NAMALWA (cell line): ENCODE measurements at places on chromosomes 1 and 21.

DNA sequence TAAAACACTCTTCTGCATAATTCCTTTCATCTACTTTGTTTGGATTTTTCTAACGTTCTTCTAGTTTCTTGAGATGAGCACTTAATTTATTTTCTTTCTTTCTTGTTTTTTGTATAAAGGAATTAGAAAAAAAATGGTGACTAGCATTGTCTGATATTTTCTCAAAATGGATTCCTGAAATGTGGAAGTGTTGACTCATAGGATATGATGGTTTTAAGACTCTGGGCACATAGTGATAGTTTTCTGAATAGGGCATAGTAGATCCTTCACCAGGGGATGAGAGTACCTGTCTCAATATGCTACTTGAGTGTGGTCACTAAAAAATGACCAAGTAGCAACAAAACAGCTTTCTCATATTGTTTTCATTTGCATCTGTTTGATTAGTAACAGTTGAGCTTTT, 100.9 kb downstream of the PEX14 start:
- no peak for DNase-seq

GRCh38 chr1:30550365-30551220, 172.8 kb downstream of the MATN1 start:
- DNase-seq, result no peak

GRCh38 chr1:18955441-18956192, 859 bp downstream of the IFFO2 start:
- DNase-seq, result no peak

DNA sequence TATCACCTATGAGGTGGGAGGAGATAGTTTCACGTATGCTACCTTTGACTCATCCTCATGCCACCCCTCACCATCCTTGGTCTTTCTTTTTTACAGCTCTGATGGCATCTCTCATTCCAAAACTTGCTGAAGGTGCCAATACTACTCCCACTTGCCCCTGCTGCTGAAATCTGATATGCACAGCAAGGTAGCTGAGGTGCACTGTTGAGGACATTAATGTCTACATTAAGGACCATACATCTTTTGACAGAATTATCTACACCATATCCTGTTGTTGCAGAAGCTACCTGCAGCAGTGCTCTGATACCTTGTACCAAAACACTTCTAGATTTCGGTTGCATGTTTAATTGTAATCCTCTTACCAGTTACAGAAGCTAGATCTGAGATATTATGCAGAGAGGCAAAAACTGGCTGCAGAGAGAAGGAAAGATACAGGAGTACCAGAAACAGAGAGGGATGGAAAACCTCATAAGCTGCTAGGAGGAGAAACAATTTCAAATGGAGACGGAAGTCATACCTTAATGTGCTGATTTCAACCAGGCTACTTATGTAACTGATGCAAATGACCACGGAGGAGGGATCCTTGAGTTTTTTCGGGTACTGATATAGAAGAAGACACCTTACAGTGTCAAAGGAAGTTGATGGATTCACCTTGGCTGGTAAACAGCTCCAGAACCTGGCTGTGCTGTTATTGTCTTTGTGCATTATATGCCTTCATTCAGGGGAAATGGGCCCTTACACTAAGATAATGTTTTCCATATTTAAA, 19.3 kb upstream of the PTPRC start:
- peak; percentile 61 for DNase-seq

- DNase-seq, result no peak
Observed at GRCh38 chr1:18768086-18768485, 91.4 kb downstream of the TAS1R2 start.

GRCh38 chr21:42763581-42764442, 110.4 kb downstream of the PDE9A start:
- DNase-seq, result no peak

DNA sequence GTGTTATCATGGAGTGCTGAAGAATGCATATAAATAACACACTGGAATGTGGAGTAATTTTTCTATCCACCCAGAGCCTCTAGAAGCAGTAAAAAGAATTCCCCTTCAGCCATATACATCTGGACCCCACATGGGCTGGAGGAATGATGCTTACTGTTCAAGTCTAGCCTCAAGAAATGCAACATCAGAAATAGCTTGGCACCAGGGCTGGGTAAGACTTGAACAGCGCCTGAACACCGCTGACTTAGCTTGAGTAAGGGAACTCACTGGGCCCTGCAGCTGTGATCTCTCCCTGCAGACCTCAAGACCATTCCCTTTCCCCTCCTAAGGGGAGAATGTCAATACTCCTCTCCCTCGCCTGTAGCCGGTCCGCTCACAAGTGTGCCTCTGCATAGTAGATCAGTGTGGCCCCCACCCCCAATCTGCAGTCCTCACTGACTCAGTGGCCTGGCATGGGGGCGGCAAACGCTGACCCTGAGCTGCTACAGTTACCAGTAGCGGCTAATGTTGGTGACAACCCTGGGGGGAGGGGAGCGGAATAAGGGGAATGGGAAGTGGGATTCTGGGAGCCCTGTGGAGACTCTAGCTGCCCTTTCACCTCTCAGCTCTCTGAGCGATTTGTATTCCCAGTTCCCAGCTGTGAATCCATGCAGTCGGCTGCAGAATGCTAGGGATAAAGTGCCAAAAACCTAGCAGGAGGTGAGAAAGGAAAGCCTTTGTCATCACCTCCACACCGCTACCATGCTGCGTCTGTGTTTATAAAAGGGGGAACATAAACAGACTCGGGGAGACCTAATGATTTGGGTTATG, 483.9 kb downstream of the DISC1 start:
- no peak for DNase-seq

GRCh38 chr1:151991663-151992302, 1.9 kb downstream of the S100A10 start:
- DNase-seq, result no peak

- peak; percentile 5 for DNase-seq
Observed at GRCh38 chr1:96080925-96081324, 640.7 kb upstream of the PTBP2 start.

GRCh38 chr1:231460614-231461013, 38.5 kb upstream of the EGLN1 start:
- peak; percentile 7 for DNase-seq

DNA sequence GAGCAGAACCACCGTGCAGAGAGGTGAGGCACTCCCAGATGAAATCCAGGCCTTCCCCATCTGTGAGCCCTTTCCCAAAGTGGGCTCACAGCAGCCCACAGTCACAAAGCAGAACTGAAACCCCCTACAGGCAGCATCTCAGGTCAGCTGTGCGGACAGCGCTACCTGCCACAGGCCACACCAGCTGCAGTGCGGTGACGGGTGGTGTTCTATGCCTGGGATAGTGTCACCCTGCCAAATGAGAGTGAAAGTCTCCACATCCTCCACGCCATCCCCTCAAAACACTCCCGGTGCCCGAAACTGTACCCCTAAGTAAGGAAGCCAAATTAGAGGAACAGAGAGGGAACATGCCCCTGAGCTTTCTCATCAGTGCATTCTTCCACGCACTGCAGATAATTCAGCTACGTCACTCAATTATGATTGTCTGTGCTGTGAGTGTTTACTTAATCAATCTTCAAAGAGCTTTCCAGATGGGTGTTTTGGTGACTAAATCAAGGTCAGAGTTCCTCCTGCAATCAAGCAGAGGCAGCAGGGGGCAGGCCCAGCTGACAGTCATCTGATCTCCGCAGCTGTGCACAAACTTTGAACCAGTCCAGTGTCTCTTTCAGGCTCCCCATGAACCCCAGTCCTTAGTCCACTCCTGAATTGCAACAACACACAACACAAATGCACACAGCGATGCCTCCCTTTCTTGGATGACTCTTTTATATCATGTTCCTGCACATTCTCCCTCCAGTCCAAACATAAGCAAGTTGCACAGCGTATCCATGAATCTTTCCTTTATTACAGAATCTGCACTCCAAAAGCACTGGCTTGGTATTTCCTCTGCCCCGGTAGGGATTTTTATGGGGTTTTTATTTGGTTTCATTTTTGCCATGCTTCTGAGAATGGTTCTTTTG, 150.0 kb downstream of the TOMM20 start:
- peak; percentile 92 for DNase-seq

- DNase-seq, result peak; percentile 81
Observed at GRCh38 chr1:181504399-181504842, 21.1 kb downstream of the CACNA1E start.

DNA sequence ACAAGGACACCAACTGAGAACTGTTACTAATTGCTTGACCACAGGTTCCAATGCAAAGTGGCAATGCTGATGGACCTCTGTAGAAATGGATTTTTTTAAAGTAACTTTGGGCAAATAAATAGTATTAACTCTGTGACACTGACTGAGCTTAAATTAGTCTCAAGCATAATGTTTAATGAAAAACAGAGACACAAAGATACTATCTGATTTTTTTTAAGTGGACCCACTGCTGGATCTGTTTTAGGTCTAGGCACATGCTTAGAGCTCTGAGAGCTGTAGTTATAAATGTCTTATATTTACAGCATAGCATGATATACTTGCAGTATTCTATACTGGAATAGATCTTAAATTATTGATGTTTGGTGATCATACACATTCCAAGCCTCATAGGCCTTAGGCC, 481.6 kb upstream of the LRRC7 start:
- no peak for DNase-seq

GRCh38 chr1:221994274-221994698, 252.4 kb upstream of the DUSP10 start:
- no peak for DNase-seq

DNA sequence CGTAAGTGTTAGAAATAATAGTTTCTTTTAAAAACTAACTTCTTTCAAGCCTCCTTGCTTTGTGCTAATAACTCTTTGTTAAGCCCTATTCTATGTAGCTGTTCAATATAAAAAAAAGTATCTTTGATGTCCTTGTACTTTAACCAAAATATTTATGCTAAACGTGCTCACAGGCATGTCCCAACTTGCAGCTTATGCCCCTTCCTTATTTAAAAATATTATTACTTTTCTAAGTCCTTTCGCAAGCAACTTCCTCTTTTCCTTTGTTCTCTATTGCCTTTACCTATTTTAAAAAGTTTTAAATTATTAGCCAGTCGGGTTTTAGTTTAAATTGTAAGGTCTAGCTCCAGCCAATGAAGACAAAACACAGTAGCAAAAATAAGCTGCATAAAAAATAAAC, 43.4 kb upstream of the NBPF3 start:
- DNase-seq, result no peak

GRCh38 chr1:30795026-30795425, 37.5 kb upstream of the LAPTM5 start:
- DNase-seq, result no peak

DNA sequence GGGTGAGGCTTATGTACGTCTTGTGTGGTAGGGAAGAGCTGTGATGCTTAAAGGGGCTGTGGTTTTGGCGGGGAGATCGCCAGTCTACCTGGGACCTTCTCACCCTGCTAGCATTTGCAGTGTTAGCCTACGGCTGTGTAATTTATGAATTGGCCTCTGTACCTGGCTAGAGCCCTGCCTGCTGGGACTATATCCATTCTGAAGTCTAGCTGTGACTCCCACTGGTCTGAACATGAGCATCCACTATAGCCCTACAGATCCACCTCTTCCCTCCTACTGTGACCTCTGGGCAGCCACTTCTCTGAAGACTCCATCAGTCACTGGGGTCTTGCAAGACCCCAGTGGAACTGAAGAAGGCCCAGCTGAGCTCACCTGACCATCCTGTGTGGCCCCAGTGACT, 73.7 kb downstream of the MT1HL1 start:
- DNase-seq, result no peak

DNA sequence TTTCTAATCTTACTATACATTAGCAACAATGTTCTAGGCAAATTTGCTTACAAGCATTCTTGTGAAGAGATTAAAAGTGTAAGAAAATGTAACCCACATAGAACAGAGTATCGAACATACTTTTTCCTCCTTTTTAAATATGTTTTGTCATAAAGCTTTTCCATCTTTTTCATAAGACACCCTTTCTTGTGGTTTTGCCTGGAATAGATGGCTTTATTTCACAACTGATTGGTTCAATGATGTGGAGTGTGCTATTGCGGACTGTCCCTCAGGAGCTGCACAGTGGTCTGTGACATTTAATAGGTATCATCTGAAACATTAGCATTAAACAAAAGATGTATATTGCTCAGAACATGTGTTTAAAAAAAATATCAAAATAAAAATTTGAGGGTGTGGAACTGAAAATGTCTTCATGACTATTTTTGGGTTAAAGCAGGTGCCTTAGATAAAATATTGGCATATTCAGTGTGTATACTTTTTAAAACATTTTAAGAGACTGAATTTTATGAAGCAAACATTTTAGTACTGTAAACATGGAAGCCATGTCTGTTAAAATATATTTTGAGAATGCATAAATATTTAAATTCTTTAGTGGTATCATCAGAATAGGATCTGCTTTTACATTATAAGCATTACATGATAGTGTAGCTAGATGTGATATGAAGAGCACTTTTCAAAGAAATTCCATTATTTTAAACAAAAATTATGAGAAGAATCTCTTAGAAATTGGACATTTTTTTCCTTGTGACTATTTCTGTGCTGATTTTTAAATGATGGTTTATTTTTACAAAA, 48.3 kb upstream of the C1orf146 start:
- no peak for DNase-seq
